ENCODE measurements at places on chromosomes 5 and 9.

GRCh38 chr5:93580063-93580926 lies 724 bp downstream of the NR2F1-AS1 start:
- peak; percentile 14 for DNase-seq

- DNase-seq, result no peak
Observed at GRCh38 chr9:136193127-136193890, 11.6 kb downstream of the LHX3 start.

- no peak for DNase-seq
Observed at GRCh38 chr5:157648275-157648990, 3.8 kb downstream of the SOX30 start.

- DNase-seq, result no peak
Observed at GRCh38 chr9:69107771-69108170, 66.3 kb upstream of the TJP2 start.

GRCh38 chr9:82563841-82564240 lies 499.1 kb downstream of the RASEF start:
- no peak for DNase-seq

DNA sequence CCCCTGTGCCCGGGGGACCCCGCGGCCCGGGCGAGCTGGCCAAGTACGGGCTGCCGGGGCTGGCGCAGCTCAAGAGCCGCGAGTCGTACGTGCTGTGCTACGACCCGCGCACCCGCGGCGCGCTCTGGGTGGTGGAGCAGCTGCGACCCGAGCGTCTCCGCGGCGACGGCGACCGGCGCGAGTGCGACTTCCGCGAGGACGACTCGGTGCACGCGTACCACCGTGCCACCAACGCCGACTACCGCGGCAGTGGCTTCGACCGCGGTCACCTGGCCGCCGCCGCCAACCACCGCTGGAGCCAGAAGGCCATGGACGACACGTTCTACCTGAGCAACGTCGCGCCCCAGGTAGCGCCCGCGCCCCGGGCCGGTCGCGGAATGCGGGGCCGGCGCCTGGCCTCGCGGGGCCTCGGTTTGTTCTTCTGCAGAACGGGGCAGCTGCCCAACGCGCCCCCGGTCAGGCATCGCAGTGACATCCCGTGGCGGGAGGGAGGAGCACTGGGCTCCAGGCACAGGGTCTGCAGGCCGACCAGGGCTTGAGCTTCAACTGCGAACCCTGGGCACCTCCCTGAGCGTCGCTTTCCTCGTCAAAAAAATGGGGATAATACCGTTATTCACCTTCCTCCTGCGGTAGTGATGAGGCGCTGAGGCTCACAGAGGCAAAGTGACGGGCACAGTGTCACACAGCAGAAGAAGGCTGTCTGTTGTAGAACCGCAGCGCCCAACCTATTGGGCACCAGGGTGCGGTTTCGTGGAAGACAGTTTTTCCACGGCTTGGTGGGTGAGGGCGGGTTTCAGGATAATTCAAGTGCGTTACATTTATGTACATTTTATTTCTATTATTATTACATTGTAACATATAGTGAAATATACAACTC lies 777 bp downstream of the ENDOG start:
- peak; percentile 64 for DNase-seq

DNA sequence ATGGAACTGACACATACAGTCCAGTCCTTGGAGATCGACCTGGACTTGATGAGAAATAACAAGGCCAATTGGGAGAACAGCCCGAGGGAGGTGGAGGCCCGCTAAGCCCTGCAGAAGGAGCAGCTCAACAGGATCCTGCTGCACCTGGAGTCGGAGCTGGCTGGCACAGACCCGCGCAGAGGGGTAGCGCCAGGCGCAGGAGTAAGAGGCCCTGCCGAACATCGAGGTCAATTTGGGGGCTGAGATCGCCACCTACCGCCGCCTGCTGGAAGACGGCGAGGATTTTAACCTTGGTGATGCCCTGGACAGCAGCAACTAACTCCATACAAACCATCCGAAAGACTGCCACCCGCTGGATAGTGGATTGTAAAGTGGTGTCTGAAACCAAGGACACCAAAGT lies 1610.1 kb upstream of the ACO1 start:
- DNase-seq, result no peak

DNA sequence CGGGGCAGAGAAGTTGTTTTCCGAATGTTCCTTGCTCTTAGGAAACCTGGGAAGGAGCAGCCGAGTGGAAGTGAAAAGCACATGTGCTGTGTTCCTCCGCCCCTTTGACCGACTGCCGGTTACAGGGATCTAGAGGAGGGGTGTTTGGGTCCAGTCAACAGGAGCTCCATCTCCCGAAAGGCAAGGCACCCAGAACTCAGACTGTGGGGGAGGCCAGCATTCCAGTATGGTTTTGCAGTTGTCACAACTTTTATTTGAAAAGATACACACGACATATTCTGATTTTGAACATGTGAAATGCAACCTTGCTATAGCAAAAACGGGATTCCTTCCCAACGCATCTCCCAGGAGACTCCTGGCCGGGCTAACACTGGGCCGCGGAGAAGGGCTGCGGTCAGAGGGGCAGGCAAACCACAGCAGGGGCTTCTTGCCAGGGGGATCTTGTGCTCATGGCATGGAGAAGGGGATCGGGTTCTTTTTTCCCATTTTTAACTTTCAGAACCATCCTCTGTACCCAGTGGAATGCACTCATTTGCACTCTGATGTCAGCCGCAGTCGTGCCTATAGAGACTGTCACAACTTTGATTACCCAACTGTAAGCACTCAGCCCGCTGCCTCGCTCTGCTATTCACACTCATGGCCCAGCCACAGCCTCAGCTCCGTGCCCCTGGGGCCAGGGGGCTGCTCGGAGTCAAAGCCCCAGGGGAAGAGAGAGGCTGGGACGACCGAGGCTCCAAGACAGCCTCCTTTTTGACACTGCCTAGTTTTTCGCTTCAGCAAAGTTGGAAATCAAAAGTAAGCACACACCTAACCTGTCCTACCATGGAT lies 3.9 kb downstream of the QRFP start:
- no peak for DNase-seq

- DNase-seq, result no peak
Observed at GRCh38 chr9:110659891-110660541, 8.6 kb upstream of the MUSK start.

DNA sequence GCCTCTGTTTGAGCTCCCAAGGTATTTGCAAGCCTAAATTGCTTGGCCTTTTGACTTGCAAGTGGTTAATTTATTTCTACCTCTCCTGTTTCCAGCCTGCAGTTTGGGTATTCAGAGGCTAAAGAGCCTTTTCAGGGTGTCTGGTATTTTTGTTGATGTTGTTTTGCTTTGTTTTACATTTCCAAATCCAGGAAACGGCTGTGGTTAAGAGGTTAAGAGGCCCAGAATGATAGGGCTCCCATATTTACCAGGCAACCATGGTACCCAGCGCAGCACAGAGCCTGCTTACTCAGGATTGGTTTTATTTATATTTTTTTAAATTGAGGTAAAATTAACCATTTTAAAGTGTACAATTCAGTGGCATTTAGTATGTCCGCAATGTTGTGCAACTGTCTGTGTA lies 92.1 kb downstream of the PDZD2 start:
- DNase-seq, result no peak

GRCh38 chr9:92141144-92142129 lies 26.2 kb upstream of the SPTLC1 start:
- DNase-seq, result no peak

- no peak for DNase-seq
Observed at GRCh38 chr5:141826674-141827073, 51.5 kb downstream of the PCDH1 start.

DNA sequence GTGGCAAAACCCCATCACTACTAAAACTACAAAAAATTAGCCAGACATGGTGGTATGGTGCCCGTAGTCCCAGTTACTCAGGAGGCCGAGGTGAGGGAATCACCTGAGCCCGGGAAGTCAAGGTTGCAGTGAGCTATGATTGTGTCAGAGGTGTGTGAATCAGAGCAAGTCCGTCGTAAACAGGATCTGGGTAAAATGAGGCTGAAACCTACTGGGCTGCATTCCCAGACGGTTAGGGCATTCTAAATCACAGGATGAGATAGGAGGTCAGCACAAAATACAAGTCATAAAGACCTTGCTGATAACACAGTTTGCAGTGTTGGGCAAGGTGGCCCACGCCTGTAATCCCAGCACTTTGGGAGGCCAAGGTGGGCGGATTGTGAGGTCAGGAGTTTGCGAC lies 1.9 kb upstream of the CLTB start:
- no peak for DNase-seq

GRCh38 chr9:138051586-138052321 lies 174.2 kb downstream of the CACNA1B start:
- DNase-seq, result no peak

DNA sequence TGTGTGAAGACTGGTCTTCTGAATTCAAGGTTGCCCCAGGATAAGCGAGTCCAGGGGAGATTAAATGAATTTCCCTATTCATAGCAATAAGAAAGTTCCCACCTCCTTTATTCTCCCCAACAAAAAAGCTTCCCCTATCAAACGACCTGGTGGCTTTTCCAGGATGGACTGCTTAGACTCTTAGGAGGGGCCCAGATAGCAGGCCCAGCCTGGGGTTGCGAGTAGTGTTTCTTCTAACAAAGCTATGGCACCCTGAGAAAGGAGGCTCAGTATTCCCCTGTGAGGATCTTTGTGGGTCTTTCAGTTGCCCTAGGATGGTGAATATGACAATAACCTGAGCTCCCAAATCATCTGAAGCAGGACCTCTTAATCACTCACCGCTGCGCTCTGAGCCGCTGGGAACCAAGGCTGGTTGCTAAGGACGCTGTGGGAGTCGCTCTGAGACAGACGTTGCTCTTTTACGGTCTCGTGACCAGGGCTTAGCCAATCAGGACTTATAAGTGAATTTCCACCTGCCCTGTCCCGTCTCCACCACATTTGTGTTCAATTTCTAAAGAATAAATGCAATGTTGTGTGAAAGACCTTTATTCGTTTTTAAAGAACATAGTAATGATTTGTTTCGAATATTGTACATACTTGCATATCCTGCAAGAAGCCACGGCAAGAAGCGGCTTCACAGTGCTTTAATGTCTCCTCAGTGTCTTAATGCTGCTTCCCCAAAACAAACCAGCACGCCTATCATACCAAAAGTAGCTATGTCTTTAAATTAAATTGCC lies at the start of gene TMEM232:
TSS of gene TMEM232 (minus strand) at position 423 of the 776 bp plus-strand sequence. CDS start 59,319 bp downstream, outside the sequence.
- DNase-seq, result peak; percentile 77

- DNase-seq, result no peak
Observed at GRCh38 chr9:112764837-112765236, 14.3 kb downstream of the SNX30 start.

DNA sequence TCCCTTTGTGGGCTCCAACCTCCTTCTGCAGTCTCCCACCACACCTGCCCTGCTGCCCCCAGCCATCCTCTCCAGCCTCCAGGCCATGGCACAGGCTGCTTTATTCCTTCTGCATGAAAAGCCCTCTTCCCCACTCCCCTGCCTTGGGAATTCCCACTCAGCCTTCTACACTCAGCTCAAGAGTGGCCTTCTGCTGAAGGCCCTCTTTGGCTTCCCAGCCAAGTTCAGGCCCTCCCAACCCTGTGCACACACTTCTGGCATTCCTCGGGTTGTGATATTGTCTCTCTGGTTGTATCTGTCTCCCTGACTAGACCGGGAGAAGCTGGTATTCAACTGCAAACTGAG lies 5.7 kb downstream of the SHB start:
- no peak for DNase-seq

- DNase-seq, result no peak
Observed at GRCh38 chr9:35380039-35380438, 109.9 kb upstream of the RUSC2 start.

- DNase-seq, result no peak
Observed at GRCh38 chr5:174733091-174733690, 8.8 kb downstream of the MSX2 start.

- DNase-seq, result no peak
Observed at GRCh38 chr9:104586496-104587180, 12.6 kb downstream of the OR13C5 start.

DNA sequence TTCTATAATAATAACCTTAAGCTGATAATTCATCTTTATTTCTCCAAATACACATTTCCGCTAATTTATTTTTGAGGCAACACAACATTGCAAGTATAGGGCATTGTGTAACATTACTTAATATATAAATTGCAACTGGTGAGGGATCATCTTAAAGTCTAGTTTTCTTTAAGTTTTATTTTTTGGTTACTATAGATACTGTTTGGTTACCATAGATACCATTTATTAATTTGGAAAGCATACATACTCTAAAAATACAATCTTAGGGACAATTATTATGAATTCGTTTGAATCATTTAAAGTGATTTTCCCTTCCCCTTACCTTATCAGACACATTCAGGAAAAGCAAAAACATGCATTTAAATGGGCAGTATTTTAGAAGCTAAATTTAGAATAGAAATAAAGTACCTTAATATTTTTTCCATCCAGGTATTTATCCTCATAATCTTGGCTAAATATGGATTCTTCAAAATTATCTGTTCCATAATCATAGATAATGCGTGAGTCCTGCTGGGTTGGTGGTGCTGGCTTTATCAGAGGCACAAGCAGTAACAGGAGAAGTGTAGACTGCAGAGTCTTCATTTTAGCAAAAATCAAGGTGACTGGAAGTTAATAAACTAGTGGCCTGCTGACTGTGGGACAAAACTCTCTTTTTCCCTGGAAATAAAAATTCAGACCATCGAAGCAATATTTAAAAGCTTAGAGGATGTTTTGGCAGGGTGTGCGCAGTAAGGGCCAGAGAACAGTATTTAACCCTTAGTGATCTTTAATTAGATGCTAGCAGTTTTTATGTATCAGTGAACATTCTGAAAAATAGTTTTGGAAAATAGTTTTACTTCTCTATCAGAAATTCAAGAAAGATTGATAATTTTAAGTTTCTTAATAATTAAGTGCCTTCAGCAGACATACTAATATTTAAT lies 1.3 kb downstream of the OGN start:
- DNase-seq, result no peak

GRCh38 chr9:32430720-32431119 lies 46.3 kb downstream of the ACO1 start:
- DNase-seq, result no peak

- DNase-seq, result no peak
Observed at GRCh38 chr5:10355071-10355889, 1.8 kb downstream of the MARCHF6 start.

GRCh38 chr5:9441610-9442009 lies 104.3 kb downstream of the SEMA5A start:
- DNase-seq, result no peak

GRCh38 chr9:34994900-34995669 lies 5.5 kb downstream of the DNAJB5 start:
- no peak for DNase-seq

GRCh38 chr5:34673463-34674125 lies 17.5 kb downstream of the RAI14 start:
- no peak for DNase-seq
